ENCODE measurements at places on chromosomes 13 and 19. TPM values are rescaled to one million over a fixed set of nuclear protein-coding genes. Genes with fewer than 3 reads are reported as not detected.

DNA sequence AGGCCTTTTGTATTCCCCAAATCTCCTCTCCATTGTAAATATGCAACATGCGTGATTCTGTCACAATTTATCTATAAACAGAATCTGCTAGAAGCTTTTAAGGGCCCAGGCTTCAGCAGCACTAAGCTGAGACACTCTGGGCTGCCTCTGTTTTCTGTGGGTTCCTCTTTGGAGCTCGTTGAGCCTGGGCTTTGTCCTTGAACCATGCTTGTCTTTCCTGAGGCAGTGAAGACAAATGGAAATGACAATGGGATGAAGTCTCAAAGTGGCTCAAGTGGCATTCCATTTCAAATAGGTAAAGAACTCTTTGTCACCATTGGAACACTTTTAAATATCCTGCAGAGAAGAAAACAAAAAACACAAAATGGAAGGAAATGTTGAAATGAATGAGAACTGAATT is 40.3 kb downstream of the RASL11A start:
- DNase-seq, result no peak

DNA sequence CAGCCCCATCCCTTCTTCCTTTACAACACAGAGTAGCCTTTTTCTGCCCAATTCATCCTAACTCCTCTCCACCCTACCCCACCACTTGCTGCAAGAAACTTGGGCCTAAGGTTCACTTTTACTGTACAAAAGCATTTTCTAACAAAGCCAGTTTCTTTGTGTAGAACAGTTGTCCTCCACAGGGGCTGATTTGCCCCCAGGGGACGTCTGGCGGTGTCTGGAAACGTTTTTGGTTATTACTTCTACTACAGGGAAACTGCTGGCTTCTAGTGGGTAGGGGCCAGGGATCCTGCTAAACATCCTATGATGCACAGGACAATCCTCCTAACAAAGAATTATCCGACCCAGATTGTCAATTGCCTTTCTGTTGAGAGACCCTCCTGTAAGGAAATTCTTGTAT is 7.3 kb upstream of the LMO7 start:
- no peak for DNase-seq

GRCh38 chr19:16938211-16938610 is 49.4 kb downstream of the F2RL3 start:
- no peak for DNase-seq

DNA sequence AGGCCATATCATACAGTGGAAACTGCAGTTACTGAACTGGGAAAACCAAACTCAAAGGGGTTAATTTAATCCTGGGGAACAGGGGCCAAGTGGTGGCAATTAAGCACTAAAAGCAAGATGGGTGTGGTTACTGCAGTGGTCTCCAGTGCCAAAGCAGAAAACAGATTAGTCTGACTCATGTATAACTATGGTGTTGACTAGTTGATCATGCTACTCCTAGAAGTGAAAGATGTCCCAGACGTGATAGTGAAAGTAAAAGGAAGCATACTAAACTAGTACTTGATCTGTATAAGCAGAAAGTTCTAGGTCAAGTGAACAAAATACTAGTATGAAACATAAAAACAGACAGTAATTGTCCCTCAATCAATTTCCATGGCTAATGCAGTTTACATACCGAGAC is 360.0 kb upstream of the SLITRK5 start:
- no peak for DNase-seq

GRCh38 chr13:112434937-112435523 is 58.9 kb downstream of the SPACA7 start:
- no peak for DNase-seq

GRCh38 chr13:79450110-79450509 is 30.8 kb upstream of the NDFIP2 start:
- no peak for DNase-seq

GRCh38 chr19:50008532-50008931 is 16.6 kb downstream of the VRK3 start:
- DNase-seq, result no peak

DNA sequence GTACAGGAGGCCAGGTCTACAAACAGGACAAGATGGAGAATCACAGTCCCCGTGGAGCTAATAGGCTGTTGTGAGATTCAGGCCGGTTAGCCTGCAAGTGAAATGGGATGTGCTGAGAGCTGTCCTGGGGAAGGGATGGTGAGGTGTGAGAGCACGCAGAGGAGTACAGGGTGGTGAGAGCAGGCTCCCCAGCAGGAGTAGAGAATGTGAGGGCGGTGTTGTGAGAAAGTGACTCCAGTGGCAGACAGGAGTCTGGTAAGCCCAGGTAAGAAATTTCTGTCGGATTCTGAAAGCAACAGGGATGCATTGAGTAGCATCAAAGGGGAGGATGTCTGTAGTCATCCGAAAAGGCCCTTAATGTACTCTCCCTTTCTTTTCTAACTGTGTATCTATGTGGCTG is 50.7 kb upstream of the GPR183 start:
- no peak for DNase-seq

DNA sequence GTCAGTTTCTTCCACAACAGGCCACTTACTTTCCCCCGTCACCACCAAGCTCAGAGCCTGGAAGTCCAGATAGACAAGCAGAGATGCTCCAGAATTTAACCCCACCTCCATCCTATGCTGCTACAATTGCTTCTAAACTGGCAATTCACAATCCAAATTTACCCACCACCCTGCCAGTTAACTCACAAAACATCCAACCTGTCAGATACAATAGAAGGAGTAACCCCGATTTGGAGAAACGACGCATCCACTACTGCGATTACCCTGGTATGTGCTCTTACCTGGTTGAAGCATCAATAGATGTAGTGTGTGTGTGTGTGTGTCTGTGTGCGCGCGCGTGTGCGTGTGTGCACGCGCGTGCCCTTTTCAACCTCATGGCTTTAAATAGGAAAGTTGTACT is 3.7 kb downstream of the KLF5 start:
- no peak for DNase-seq

- no peak for DNase-seq
Measured at GRCh38 chr13:85314686-85315085, 484.5 kb downstream of the SLITRK6 start.

GRCh38 chr13:43831088-43831487 is 44.3 kb upstream of the ENOX1 start:
- no peak for DNase-seq

DNA sequence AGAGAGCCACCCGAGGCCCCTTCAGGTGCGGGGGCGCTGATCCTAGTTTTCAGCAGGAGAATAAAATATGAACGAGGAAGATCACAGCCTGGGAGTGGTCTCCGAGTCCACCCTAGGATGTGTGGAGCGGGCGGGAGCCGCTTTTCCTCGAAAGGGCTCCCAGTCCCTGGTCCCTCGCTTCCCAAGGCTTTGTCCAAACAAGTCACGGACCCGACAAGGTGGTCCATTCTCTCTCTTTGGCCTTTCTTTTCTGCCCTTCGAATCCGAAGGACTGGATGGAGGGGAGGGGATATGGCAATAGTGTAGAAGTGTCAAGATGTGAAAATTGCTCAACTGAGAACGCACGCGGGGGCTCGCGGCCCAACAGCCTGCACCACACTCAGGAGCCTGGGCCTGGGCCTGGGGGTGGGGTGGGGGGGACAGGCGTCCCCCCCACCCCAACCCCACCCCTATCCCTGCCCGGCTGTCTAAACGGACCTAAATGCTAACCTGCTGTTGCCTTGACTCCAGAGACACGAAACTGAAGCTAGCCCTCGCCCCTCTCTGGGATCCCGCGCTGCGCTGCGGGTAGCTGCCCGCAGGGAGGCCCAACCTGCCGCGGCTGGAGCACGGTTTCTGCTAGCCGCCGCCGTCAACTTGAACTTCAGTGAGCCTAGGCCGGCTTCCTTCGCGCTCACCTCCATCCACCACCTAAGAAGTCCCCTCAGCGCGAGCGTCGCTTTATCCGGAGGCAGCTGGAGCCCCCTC is 7.1 kb downstream of the ZIC2 start:
- peak; percentile 16 for DNase-seq

- no peak for DNase-seq
Measured at GRCh38 chr13:49649963-49650312, 21.6 kb downstream of the ARL11 start.

DNA sequence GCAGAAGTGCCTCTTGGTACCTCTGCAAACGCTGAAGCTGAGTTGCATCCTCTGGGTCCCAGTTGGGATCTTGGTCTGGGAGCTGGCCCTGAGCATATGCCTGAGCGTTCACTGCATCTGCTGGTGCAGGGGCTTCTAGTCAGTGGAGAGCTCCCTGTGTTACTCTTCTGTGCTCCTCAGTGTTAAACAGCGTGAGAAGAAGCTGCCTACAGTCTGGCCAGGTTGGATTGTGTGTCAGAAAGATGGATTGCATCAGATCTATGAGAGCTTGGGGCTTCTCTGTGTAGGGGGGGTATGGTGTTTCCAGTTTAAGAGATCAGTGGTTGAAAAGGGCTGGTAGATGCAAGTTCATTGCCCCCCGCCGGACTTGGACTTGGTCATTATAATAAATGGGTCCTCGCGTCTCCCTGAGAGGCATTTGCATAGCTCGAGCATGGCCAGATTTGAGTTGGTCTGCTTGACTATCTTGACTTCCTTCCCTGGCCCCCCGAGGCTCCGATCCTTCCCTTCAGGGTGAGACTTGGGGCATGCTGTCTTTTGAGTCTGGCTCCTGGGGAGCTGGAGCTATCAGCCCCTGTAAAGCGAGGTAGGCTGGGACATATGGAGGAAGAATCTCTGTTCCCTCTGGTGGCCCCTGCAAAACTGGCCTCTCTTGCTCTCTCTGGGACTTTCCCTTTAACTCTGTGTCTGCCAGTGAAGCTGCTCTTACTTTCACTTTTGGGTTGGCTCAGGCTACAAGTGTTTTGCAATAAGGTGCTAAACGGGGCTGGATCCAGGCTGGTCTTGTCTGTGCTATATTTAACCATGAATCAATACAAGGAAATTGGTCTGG is 52.9 kb downstream of the OR10H4 start:
- DNase-seq, result no peak

GRCh38 chr13:112588490-112589297 is 741 bp upstream of the TUBGCP3 start:
- DNase-seq, result peak; percentile 51

DNA sequence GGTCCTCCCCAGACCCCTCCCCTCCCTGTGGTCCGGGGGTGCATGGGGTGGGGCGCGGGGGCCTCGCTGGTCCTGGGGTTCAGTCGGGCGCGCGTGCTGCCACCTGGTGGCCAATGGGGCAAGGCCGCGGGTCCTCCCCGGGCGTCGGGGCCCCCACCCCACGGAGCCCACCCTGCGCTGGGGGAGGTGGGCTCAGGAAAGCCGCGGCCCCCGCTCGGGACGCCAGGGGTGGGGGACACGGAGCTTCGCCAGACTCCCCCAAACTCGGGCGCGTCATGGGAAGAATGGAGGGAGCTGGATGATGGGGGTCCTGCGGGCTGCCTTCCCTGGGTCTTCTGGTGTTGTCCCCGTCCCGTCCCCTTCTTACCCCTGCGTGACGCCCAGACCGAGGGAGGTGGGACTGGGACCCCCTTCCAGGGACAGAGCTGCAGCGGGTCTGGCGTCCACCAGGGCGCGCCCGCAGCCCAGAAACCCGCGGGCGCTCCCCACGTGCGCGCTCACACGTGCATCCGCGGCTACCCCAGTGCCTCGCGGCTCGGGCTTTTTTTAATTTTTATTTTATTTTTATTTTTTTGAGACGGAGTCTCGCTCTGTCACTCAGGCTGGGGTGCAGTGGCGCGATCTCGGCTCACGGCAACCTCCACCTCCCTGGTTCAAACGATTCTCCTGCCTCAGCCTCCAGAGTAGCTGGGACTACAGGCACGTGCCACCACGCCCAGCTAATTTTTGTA is 19.8 kb upstream of the TCF3 start:
- no peak for DNase-seq

- DNase-seq, result no peak
Measured at GRCh38 chr19:21109116-21109515, 27.1 kb downstream of the ZNF714 start.

Gene PEAK3
- total RNA-seq, result 1.0 TPM

Gene CTXN1
- total RNA-seq, result 0.34 TPM

Gene PDE4A
- 11.2 TPM for total RNA-seq

Gene ERICH6B
- total RNA-seq, result not detected

Gene DHPS
- total RNA-seq, result 47.7 TPM

Gene ZNF546
- 10.8 TPM for total RNA-seq

Gene CALM3
- 346 TPM for total RNA-seq

Measured in right cardiac atrium (tissue), 5 donors.